ENCODE measurements at places on chromosomes 5 and 9.

GRCh38 chr9:101235105-101235866 is 149.5 kb downstream of the BAAT start:
- no peak for DNase-seq

GRCh38 chr5:33810491-33811120 is 81.2 kb downstream of the ADAMTS12 start:
- no peak for DNase-seq

GRCh38 chr5:135119481-135119880 is 85.5 kb upstream of the PITX1 start:
- DNase-seq: no peak

DNA sequence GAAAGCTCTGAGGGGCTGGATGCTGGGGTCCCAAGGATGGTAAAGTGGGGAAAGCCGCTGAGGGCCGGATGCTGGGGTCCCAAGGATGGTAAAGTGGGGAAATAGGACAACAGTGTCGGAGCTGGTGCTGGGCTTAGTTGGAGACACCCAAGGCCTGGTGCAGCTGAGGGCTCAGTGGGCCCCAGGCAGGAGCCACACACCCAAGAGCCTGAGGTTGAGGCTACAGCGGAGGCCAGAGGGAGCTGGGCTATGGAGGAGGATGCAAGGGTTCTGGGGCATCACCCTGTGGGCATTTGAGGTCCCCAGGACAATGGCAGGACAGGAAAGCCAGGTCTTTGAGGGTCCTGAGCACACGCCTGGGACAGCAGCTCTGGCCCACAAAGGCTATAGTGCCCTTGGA is 19.1 kb upstream of the SLC9A3 start:
- no peak for DNase-seq

DNA sequence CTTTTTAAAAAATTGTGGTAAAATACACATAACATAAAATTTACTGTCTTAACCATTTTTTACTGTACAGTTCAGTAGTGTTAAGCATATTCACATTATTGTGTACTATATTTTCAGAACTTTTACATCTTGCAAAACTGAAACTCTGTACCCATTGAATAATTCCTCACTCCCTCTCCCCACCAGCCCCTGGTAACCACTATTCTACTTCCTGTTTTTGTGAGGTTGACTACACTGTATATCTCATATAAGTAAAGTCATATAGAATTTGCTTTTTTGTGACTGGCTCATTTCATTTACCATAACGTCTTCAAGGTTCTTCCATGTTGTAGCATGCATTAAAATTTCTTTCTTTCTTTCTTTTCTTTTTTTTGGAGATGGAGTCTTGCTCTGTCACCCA is 87.0 kb downstream of the LNPEP start:
- no peak for DNase-seq

GRCh38 chr9:116594547-116594946 is 92.6 kb upstream of the TRIM32 start:
- no peak for DNase-seq

- no peak for DNase-seq
These were observed 52.5 kb downstream of the NR3C1 start for GRCh38 chr5:143350751-143351602.

Data from activated T-cell treated with anti-CD3 and anti-CD28 coated beads for 1 hour (primary cell).